Epithelial cell of esophagus (primary cell): ENCODE measurements at places on chromosomes 11 and 22.
A peak's percentile ranks its signal among the peaks of the same experiment; 100 is the strongest.

GRCh38 chr22:31604746-31605705, 57.0 kb downstream of the PISD start:
- DNase-seq, result no peak

- peak; percentile 42 for DNase-seq
These were observed 18.4 kb upstream of the CABP7 start for GRCh38 chr22:29701155-29701999.

- no peak for DNase-seq
These were observed 5.1 kb downstream of the TSPAN18 start for GRCh38 chr11:44731685-44732430.

DNA sequence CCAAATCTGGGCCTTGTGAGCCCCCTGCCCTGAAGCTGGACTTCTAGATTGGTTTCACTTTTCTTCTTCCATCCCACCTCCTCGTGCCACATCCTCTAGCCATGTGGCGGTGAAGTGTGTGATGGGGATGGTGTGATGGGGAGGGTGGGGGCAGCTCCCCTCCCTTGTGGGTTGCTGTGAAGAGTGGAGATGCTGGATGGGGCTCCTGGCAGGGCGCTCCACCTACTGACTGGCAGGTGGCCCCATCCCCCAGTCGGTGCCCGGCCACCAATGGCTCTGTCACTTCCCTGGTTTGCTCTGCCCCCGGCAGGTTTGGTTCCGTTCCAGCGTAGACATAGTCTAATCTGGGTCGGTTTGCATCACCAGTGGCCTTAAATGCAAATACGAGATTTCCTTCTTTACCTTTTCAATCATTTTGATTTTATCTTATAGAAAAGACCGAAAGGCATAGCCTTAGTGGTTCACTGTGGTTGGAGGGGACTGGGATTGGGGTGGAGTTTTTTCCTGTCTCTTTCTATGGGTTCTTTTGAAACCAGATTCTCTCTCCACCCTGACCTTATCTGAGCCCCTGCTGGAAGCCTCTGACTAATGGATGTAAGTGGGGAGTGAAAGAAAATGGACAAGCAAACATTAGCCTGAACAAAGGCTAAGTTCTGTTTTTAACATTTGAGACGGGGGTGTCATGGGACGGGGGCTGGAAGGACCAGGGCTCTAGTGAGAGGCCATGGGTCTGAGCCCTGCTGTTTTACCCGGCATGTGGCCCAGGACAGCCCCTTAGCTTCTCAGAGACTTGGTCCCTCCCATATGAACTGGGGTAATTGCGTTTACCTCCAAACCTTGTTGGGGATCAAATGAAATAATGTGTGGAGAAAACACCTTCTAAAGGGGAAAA, 149.3 kb downstream of the CACNA1I start:
- DNase-seq, result no peak

- DNase-seq, result no peak
These were observed 44.6 kb downstream of the RBX1 start for GRCh38 chr22:40995821-40996220.

- DNase-seq, result no peak
These were observed 81.5 kb upstream of the PPARA start for GRCh38 chr22:46068593-46069491.

DNA sequence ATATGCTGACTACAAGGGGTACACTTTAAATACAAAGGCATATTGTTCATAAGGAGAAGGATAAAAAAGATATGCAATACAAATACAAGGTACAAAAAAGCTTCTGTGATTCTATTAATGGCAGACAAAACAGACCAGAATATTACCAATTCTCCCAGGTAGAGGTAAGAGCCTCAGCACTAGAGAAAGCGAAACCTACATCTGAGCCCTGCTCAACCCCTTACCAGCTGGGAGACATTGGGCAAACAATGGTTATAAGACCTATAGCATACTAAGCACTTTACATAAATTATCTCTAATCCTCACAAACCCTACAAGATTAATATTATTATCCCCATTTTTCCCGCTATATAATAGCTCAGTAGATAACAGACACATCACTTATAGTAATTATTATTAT, 41.2 kb upstream of the LRRC55 start:
- DNase-seq, result no peak

- DNase-seq, result no peak
These were observed 370.6 kb upstream of the CADM1 start for GRCh38 chr11:115874843-115875242.

DNA sequence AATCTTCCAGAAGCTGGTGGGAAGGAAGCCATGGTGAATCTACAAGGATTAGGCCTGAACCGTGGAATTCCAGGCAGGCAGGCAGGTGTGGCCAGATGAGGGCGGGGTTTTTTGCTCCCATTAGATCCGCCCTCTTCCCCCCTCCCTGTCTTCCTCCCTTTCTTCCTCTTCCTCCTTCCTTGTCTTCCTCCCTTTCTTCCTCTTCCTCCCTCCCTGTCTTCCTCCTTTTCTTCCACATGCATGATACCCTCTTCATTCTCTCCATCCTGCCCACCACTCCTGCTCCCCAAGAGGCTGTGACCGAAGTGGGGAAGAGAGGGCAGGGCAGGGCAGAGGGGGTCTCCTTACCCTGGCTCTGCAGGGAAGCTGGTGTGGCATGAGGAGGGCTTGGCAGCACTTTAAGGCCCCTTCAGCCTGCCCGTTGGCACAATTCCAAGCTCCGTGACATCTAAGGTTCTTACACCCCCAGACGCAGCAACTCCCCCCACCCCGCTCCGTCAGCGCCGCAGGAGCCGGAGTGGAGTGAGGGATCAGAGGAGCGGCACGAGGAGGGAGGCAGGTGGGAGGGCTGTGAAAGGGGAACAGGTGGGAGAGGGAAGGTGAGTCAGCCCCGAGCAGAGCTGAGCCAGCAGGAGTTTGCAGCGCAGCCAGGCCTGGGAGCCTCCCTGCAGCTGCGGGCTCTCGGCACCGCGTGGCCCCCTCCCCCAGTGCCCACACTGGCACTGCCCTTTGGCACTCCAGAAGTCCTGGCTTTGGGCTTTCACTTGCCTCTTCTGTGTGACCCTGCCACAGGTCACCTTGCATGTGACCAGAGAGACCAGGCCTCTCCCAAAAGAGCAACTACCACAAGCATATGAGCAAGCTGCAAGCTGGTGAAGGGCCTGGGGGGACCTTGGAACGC, 32.1 kb downstream of the KCNJ4 start:
- peak; percentile 19 for DNase-seq

- no peak for DNase-seq
These were observed 141.3 kb upstream of the POU2AF2 start for GRCh38 chr11:111104185-111104584.

DNA sequence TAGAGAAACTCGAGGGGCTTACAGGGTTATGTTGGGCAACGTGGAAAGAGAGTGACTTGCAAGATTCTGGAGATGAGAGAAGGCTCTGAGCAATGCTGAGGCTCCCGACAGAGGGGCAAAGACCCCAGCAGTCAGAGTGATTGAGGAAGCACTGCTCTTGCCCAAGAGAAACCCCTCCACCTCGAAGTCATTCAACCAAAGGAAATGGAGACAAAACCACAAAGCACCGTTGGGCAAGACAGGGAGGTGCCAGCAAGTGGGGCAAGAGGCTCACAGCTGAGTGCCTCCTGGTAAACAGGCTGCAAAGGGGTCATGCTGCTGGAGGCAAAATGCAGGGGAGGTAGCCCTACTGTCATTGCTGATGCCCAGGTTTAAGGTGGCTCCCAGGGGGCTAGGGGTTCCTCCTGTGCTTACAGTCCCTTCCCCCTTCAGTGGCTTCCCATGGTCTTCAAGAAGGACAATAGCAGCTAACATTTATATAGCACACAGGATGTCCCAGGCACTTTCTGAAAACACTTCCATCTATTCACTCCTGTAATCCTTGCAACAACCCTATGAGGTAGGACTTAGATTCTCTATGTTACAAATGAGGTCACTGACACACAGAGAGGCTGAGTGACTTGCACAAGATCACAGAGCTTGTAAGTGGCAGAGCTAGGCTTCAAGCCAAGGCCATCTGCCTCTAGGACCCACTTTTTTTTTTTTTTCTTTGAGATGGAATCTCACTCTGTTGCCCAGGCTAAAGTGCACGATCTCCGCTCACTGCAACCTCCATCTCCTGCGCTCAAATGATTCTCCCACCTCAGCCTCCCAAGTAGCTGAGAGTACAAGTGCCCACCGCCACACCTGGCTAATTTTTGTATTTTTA, 18.1 kb upstream of the MYH9 start:
- DNase-seq, result peak; percentile 60

- no peak for DNase-seq
These were observed 479.9 kb downstream of the INSC start for GRCh38 chr11:15594607-15595006.

- DNase-seq, result no peak
These were observed 86.4 kb downstream of the DLG2 start for GRCh38 chr11:85540635-85541205.

GRCh38 chr22:37775785-37776638, 31.7 kb upstream of the GCAT start:
- DNase-seq, result peak; percentile 95

DNA sequence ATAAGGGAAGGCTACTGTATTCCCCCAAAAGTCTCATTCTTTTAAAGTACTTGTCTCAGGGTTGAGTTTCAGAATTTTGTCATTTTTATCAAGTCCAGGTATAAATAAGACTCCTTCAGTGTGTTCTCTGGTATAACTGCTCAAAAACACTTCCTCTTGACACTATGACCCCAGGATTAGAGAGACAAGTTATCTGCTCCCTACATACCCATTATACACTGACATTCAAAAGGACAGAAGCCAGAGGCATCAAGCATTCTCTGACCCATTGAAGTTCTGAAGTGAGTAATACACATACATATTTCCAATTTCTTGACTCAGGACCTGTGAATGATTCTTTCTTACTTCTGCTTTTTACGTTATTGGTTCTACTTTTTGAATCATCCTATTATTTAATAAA, 447.8 kb upstream of the CNTN5 start:
- DNase-seq, result no peak

DNA sequence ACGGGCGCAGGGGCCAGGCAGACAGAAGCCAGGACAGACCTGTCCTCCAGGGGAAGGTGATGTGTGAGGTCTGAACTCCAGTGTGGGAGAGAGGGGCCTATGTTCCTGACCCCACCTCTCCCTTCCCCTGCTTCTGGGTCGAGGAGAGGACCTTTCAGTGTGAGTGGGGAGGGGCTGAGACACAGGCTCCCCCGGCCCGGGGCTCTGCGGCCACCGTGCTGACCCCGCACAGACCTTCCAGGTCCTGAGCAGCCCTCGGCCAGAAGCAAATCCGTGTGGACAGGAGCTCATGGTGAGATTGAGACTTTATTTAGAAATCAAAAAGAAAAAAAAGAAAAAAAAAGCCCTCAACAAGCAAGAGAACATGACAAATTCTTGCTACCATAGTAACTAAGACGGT, 680.5 kb downstream of the BRD1 start:
- DNase-seq, result no peak

DNA sequence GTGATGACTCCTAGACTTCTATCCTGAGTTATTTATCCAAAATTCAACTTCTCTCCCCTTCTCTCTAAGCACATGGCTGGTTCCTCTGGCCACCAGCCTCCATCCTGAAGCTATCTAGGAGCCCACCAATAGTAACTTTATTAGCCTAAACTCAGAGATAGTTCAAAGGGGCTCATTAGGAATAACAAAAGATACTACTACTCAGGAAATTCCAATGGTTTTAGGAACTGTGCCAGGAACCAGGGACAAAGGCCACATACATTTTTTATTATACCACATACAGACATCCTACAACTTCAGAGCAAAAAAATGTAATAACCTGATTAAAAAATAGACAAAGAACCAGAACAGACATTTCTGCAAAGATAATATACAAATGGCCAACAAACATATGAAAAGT, 27.9 kb downstream of the SLC25A17 start:
- DNase-seq, result no peak

DNA sequence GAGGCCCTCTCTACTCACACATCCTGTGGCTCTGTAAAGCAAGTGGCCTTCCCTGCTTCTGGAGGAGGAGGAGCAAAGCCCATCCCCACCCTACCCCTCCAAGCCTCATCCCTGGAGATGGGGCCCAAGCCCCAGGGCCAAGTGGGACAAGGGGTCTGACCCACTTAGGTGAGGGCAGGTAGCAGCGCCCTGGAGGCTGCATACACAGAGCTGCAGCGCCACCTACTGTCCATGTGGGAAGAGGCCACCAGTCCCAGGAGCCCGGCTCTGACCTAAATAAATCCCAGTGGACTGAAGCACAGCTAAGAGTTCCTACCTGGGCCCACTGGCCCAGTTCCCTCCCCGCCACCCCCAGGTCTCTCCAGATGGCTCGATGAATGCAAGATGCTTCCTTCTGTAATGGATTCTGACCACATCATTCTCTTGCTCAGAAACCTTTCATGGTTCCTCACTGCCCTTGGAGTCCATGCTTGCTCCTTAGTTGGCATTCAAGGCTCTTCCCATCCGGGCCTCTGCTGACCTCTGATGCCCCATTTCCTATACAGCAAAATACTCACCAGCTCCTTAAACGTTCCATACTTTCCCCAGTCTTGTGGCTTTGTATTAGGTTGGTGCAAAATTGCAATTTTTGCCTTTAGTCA, 62.1 kb downstream of the THAP12 start:
- peak; percentile 84 for DNase-seq

- no peak for DNase-seq
These were observed 21.2 kb upstream of the YWHAH start for GRCh38 chr22:31923136-31923535.

GRCh38 chr11:11218629-11218986, 134.4 kb downstream of the CSNK2A3 start:
- DNase-seq, result no peak

- DNase-seq, result no peak
These were observed 5.4 kb downstream of the RELT start for GRCh38 chr11:73381589-73381988.

DNA sequence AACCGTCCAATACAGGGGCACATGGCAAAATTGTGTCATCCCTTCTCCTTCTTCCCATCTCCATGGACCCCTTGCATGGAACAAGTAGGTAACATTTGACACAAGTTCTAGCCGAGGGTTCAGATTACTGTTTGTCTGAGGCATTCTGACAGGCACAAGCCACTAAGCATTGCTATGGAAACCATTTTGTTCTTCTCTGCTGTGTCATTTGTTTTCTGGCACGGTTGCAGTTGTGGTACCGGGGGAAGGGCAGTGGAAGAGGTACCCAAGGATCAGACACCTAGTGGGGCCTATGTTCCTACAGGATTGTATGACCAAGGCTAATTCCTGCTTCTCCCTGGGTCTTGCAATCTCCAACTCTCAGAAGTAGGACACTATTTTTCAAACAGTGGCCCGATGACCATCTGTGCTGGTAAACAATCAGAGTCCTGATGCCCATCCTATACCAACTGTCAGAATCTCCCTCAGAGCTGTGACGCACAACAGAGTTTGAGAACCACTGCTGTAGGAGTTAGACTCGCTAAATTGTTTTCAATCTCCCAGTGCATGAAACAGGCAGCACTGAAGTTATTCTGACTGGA, 69.3 kb downstream of the KCNC1 start:
- no peak for DNase-seq

GRCh38 chr22:32016081-32016480, 27.0 kb upstream of the SLC5A1 start:
- DNase-seq, result no peak
